Vagina (tissue), 2 donors: ENCODE measurements at places on chromosomes 4 and X.

DNA sequence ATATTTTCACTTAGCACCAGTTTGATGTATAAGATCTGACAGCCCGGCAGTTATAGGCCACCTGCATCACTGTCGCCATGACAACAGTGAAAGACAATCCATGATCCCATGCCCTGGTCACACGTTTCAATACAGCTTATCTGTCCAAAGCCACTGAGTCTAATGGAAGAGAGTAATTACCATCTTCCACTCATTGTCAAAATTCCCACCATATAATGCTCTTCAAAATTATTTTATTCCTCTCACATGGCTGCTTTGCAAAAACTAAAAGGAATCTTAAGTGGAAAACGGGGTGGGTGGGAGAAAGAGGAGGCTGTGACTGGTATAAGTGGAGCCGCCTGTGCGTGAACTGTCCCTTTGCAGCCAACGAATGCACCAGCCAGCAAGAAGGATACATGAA, 44.2 kb downstream of the MAML3 start:
- H3K27ac ChIP-seq: no peak overlapping the region
- DNase-seq: no peak
- H3K36me3 ChIP-seq: no peaks in the 10 kb centered on the region
- H3K4me3 ChIP-seq: no peak overlapping the region
- no peaks in the 10 kb centered on the region for H3K4me1 ChIP-seq

- H3K36me3 ChIP-seq: peaks cover 26% of the 10 kb centered on the region
- H3K4me1 ChIP-seq: no peaks in the 10 kb centered on the region
- DNase-seq: no peak
- H3K27me3 ChIP-seq: no peaks in the 10 kb centered on the region
Measured at GRCh38 chr4:109690690-109691410, 12.4 kb downstream of the CASP6 start.

DNA sequence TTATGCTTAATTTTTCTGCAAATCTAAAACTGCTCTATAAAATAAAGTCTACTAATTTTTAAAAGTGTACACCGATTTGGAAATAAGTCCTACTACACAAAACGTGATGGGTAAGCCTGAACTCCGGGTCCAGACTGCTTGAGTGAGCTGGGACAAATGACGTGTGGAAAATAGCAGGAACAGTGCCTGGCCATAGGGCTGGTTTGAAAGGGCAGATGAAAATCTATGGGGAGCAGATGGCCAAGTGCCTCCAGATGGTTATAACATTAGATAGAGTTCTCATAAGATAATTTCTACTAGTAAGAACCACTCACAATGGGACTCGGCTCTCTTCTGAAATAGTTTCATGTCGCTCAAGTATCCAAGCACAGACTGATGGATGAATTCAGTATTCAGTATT, 52.5 kb downstream of the F11 start:
- no peaks in the 10 kb centered on the region for H3K27me3 ChIP-seq
- no peak for DNase-seq
- no peaks in the 10 kb centered on the region for H3K36me3 ChIP-seq
- H3K4me1 ChIP-seq: no peaks in the 10 kb centered on the region
- H3K27ac ChIP-seq: no peak overlapping the region
- no peak overlapping the region for H3K4me3 ChIP-seq

DNA sequence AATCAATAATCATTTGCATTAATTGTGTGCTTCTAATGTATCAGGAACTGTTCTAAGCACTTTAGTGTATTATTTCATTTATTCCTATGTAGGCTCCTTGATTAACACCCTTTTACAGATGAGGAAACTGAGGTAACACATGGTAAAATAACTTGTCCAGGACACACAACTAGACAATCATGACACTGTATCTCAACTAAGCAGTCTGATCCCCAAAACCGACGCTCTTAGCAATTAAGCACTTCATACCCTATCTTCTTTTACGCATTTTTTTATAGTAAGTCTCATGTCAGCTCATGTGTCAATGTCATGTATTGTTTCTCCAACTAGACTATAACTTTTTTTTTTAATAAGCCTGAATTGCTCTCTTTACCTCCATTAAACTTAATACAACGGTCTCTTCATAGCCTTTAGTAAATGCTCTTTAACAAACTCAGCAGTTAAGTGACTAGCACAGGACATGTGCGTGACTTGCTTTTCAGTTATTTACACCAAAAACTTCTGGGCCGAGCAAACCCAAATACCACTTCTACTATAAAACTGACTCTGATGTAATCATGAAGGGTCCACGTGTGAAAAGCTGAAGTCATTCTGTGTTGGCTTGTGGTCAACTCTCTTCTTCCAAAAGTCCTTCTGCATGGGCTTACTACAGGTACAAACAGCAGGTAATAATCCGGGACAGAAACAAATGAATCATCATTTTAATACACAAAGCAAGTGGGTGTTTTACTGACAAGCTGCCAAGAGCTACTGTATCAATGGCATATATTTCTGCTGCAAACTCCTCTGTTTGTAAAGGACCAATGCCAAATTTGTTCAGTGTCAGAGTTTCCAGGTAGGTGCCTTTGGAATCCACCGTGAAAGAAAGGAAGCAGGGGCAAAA, 7.9 kb upstream of the AMBN start:
- H3K36me3 ChIP-seq: no peaks in the 10 kb centered on the region
- no peak for DNase-seq
- no peaks in the 10 kb centered on the region for H3K27me3 ChIP-seq
- H3K4me3 ChIP-seq: no peak overlapping the region
- no peaks in the 10 kb centered on the region for H3K4me1 ChIP-seq

- no peak for DNase-seq
- no peaks in the 10 kb centered on the region for H3K27me3 ChIP-seq
- H3K4me1 ChIP-seq: no peaks in the 10 kb centered on the region
- no peak overlapping the region for H3K27ac ChIP-seq
- H3K36me3 ChIP-seq: no peaks in the 10 kb centered on the region
- no peak overlapping the region for H3K4me3 ChIP-seq
Measured at GRCh38 chr4:82005158-82005557, 368.6 kb downstream of the HNRNPD start.

DNA sequence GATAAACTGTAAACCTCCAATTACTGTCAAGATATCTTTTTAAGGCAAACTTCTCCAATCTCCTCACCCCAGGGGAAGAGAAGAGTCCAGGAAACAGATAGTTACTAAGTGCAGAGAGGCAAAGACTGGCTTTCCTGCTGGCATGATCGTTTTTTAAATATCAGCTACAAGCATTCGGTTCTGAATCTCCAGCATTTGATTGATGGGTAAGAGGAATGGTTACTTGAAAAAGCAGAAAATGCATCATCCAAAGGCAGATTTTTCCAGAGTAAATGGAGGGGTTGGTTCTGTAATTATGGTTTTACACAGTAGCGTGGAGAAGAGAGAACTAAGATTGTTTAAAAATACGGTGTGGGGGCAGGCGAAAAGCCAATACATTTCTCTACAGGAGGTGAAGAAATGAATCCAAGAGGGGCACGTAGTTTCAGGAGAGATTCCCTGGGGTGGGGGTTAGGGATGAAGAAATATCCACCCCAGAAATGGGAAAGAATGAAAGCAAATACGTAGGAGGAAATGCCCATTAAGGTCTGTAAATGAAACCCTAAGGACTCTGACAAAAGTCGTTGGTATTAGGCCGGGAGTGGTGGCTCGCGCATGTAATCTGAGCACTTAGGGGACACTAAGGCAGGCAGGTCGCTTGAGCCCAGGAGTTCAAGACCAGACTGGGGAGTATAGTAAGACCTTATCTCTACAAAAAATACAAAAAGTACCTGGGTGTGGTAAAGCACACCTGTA, 248.3 kb downstream of the DHRSX start:
- DNase-seq: no peak
- no peaks in the 10 kb centered on the region for H3K36me3 ChIP-seq
- H3K27ac ChIP-seq: no peak overlapping the region
- H3K27me3 ChIP-seq: no peaks in the 10 kb centered on the region

GRCh38 chrX:149504226-149504914, 736 bp downstream of the IDS start:
- no peak for DNase-seq
- no peaks in the 10 kb centered on the region for H3K27me3 ChIP-seq
- H3K36me3 ChIP-seq: peaks cover 25% of the 10 kb centered on the region
- H3K27ac ChIP-seq: peak overlapping the region; percentile 85

DNA sequence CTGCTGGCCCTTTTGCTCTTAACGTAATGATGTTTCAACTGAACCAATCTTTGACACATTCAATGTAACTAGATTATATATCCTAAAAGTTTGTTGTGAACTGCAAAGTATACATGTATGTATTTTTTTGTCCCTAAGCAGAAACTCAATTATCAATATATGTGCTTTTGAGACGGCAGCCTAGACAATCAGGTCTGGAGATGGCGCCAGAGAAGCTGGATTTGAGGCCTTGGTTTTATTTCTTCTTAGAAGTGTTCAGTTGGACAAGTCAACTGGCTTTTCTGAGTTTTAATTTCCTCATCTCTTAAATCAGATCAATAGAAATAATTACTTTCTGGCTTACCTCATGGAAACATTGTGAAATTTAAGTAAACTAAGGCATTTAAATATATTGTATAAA, 62.5 kb downstream of the DCAF8L1 start:
- no peaks in the 10 kb centered on the region for H3K4me1 ChIP-seq
- DNase-seq: no peak
- no peaks in the 10 kb centered on the region for H3K27me3 ChIP-seq
- no peak overlapping the region for H3K4me3 ChIP-seq
- no peaks in the 10 kb centered on the region for H3K36me3 ChIP-seq

- no peaks in the 10 kb centered on the region for H3K36me3 ChIP-seq
- no peak for DNase-seq
- H3K27me3 ChIP-seq: no peaks in the 10 kb centered on the region
- H3K4me1 ChIP-seq: peaks cover 57% of the 10 kb centered on the region
Measured at GRCh38 chr4:7043284-7044136, at the start of gene TADA2B. Gene TADA2B, plus strand, starts transcription at chr4:7043372. Its CDS starts 208 bp downstream, at chr4:7043580.

DNA sequence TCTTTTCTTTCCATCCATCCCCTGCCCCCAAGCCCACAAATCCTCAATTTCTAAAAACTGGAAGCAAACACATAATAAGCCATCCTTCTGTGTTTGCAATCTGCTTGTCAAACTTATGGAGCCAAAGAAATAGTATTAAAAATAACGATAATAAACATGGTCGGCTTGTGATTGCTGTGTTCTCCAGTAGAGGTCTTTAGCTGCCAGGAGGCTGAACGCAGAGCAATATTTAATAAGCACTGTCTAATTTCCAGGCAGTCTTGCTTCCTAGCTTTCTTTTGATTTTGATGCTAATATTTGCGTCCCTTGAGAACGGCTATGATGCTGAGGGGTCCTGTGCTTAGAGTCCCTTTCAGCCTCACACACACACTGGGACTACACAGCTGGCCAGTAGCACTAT, 3.2 kb upstream of the HELT start:
- peaks cover 16% of the 10 kb centered on the region for H3K4me1 ChIP-seq
- H3K27me3 ChIP-seq: peaks cover 3% of the 10 kb centered on the region
- H3K27ac ChIP-seq: no peak overlapping the region
- H3K4me3 ChIP-seq: no peak overlapping the region
- H3K36me3 ChIP-seq: no peaks in the 10 kb centered on the region

GRCh38 chr4:85067342-85067741, 100.9 kb upstream of the WDFY3 start:
- H3K27ac ChIP-seq: no peak overlapping the region
- no peak for DNase-seq
- no peaks in the 10 kb centered on the region for H3K27me3 ChIP-seq
- H3K36me3 ChIP-seq: no peaks in the 10 kb centered on the region

GRCh38 chr4:109049926-109050325, 252.5 kb downstream of the COL25A1 start:
- no peaks in the 10 kb centered on the region for H3K27me3 ChIP-seq
- H3K27ac ChIP-seq: no peak overlapping the region
- no peaks in the 10 kb centered on the region for H3K36me3 ChIP-seq
- H3K4me3 ChIP-seq: no peak overlapping the region
